ENCODE measurements at places on chromosomes 1 and 21.

DNA sequence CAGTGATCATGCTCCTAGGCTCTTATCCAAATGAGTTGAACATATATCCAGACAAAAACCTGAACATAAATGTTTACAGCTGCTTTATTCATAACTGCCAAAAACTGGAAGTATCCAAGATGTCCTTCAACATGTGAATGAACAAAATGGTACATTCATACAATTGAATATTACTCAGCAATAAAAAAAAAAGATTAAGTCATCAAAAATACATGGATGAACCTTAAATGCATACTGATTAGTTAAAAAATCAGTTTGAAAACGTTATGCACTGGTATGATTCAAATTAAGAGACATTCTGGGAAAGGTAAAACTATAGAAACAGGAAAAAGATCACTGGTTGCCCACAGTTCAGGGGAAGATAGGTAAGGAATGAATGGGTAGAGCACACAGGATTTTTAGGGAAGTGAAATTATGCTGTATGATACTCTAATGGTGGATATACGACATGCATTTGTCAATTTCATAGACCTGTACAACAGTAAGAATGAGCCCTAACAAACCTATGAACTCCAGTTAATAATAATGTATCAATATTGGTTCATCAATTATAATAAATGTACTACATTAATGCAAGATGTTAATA lies 3.1 kb downstream of the LRRC40 start:
- DNase-seq, result no peak

DNA sequence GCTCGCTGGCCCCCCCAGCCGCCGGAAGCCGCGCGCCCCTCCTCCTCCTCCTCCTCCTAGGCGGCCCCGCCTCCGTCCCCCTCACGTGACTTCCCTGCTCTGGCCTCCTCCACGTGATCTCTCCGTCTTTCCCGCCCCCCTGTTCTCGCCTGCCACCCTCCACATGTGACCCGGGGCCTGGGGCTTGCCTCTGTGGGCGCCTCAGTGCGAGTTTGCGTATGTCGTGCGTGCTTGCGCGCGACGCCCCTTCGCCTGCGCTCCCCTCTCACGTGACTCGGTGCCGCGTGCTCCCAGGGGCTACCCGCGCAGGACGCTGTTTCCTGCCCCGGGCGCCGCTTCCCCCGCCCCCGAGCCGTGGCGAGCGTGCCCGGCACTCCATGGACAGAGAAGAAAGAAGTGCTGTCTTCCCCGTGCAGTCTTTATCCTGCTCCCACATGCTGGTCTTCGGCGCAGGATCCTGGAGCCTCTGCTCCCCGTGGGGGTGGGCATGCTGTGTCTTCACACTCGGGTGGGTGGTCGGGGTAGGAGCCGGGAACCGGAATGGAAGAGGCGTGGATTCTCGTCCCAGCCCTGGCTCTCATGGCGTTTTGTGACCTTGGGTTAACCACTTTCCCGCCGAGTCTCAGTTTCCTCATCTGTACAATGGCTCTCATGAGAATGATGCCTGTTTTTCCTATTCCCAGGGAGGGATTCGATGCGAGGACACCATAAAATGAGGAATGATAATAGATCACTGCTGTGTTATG lies 431 bp upstream of the UBE2Q1 start:
- DNase-seq, result peak; percentile 91

DNA sequence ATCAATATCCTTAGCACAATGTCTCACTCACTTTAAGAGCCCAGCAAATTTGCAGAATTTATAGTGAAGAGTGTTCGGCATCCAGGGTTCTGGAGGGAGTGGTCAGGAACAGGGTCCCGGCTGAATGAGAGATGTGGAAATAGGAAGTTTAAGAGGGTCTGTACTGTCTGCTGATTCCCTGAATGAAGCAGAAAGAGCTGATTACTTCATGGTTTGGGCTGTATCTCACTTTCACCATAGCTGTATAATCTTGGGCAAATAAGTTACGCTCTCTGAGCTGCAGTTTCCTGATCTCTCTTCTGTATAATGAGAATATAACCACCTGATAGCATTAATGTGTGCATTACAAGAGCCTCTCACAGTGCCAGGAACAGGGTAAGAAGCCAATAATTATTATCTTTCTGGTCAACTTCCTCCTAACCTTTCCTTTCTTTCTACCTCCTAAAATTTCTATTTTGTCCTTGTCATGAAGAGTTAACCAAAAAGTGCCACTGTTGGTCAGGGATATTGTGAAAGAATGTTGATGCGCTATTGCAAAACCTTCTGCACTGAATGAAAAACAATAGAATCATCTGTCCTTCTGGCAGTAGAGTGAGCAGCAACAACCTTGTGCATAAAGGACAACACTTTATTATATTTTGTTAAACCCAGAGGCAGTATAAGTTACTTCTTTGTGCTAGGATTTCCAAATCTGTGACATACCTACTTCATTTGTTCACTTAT lies 14.7 kb upstream of the PTGFR start:
- no peak for DNase-seq

DNA sequence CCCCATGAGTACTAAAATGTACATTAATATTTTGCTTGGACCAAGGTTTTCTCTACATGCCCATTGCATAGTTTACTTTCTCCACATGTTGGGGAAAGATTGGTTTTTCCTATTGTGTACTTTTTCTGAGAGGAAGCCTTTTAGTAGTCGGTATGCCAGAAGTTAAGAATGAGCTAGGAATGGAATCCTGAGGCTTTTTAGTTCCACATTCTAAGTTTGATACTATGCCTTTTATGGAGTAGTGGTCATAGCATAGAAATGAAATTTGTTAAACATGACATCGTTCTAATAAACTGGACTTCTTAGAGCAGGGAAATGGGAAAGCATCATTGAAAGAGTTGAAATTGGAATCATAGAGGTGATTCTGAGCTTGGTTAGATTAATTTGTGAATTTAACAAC lies 64.3 kb downstream of the BCL9 start:
- no peak for DNase-seq

DNA sequence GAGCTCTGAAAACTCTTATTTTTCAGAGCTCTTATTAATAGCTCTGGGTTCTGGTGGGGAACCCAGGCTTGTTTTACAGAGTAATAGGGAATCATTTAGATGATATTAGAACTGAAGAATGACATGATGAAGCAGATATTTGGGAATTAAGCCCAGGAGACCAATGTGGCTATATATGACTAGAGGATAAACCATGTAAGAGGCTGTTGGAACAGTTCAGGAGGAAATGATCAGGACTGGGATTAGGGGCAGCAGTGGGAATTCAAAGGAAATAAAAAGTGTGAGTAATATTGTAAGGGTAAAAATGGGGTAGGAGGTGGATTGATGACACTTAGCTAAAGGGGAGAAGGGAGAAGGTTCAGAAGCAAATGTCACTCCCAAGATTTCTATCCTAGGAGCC lies 58.6 kb downstream of the GIPC2 start:
- no peak for DNase-seq

DNA sequence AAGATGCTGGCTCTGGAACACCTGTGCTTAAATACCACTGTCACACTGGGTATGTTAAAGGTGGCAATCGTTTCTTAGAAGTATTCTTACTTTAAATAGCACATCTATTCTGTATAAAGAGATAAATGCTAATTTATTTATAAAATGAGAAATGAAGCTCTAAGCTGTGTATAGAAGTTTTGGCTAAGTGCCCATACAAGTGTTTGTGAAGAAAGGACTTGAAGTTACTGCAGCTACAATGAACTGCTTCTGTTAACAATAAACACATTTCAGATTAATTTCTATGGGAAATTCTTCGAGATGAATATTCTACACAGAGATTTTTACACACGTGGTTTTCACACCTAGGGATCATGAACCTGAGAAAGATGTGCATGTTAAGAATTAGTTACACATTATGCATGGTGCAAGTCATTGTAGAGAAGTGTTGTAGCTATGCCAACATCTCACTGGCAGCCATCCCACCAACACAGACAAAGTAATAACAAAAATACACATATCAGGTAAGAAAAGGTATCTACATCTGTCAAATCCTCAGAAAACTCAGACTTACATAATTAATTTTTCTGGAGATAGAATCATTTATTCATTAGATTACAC lies 16.2 kb downstream of the COL24A1 start:
- DNase-seq, result no peak

DNA sequence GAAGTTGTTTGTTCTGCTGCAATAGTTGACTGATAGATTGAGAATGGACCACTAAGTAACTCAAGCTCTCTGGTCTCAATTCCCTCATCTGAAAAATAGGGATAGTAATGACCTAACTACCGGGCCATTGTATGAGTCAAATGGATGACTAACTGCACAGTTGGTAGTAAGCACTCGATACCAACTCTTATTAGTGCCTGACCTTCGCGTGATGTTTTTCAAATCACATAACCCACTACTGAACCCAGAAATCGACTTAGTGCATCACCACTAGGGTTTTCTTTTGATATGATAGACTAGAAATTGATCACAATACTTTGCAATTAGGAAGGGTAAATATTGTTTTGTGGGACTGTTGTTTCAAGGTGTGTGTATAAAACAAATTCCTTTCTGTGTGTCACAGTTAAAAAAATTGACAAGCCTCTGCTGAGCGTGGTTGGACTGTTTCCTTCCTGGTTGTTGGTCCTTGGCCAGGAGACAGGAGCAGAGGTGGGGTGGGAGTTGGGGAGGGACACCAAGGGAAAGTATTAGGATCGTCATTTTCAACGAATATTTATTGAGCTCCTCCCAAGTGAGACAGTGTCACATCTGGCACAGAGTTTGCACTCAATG lies 54.0 kb upstream of the LRP8 start:
- peak; percentile 83 for DNase-seq

DNA sequence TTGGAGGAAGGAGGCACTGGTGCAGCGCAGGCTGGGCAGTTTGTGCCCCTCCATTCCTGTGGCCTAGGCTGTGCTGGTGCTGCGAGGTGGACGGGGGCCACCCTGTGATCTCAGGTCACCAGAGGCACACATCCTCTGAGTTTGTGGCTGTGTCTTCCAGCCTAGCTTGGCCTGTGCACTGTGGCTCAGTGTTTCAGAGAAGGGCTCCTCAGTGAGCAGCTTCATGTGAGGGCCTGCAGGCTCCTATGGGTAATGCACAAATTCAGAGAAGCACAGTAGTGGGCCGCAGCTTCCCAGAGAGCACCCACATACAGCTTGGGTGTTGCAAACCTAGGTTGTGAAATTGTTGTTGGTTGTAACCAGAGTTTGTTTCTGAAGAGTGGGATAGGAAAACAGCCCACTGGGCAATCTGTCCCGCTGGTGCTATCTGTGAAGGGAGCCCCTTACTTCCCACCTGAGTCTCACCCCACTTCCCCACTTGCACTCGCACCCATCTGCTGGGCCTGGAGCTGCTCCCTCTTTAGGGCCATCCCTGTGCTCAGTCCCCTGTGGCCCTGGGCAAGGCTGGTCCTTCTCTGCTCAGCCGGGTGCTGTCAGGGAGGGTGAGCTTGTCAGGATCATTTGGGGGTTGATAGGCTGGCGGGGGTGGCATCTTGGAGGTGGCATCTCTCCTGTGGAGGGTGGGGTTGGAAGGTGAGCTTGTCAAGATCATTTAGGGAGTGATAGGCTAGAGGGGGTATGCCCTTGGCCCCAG lies 30.2 kb downstream of the SNAP47 start:
- DNase-seq, result no peak

DNA sequence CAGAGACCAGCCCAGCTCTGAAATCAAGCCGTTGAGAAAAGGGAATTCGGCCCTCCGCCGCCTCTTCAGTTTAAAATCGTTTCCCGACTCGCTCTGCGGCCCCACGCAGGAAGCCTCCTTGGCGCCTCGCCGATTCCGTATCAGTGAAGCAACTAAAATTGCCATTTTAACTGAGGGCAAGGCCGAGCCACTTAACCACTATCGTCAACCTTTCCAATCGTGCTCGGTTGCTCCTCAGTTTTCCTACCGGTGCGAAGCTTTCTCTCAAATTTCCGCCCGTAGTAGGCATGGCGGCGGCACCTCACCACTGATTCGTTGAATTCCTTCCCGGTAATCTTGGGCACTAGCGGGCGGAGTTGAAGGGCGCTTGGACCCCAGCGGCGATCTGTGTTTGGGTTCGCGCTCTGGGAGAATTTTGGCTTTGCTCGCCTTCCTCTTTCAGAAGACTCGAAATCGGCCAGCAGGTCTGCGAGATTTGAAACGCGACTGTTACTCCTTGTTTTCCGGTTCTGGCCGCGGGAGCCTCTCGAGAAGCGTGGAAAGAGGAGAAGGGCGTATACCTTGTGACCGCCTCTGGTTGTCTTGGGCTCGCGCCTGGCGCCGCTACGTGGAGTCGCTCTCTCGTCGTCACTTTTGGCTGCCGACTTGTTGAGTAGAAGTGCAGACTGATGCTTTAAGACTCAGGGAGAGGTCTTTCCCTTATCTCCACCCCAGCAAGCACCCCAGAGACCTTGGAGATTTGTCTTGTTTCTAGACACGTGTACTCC lies at the start of the genes CENPL and DARS2:
CENPL (minus strand) TSS at position 569 of the 767 bp plus-strand sequence. CDS start 13,584 bp downstream, outside the sequence.
DARS2 (plus strand) TSS at position 359 of the 767 bp plus-strand sequence. CDS start 557 bp downstream, outside the sequence.
- DNase-seq, result peak; percentile 91

DNA sequence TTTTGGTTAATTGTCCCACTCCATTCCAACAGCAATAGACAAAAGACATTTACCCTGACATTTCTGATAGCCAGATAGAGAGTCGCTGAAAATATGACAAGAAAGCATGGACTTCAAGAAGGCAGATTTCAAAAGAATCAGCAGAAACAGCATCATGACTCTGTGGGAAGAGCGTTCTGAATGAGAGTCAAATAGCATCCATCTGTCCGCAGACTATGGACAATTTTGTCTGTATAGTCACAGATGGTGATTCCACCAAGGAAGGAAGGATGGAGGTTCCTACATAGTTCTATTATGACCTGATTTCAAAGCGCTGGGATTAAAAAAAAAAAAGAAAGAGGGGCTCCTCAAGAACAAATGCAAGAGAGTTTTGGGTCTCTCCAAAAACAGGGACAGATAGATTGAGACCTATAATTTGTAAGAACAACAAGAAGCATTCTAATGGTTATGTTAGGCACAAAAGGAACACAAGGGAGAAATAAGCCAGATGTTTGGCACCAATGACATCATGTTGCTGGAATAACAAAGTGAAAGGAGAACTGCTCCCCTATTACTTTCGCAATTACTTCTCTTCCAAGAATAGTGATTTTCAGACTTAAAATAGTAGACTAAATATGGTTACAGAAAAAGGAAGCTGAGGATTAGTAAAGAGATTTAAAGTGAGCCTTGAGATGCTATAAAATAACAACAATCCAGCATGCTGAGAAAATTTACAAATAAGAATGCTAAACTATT lies 28.5 kb downstream of the NIBAN1 start:
- no peak for DNase-seq

- DNase-seq, result peak; percentile 58
Measured at GRCh38 chr1:67618285-67619018, 66.5 kb upstream of the GADD45A start.

- DNase-seq, result no peak
Measured at GRCh38 chr1:14476170-14476955, 122.1 kb upstream of the KAZN start.
